ENCODE measurements at places on chromosomes 4 and X. TPM values are rescaled to one million over a fixed set of nuclear protein-coding genes. Genes with fewer than 3 reads are reported as not detected.

VCX gene
- total RNA-seq: not detected

GRCh38 chr4:5069901-5070300 lies 18.6 kb downstream of the STK32B start:
- no peak for DNase-seq

GSX2 gene
- total RNA-seq: not detected

FBXO8 gene
- total RNA-seq: 10.5 TPM

DNA sequence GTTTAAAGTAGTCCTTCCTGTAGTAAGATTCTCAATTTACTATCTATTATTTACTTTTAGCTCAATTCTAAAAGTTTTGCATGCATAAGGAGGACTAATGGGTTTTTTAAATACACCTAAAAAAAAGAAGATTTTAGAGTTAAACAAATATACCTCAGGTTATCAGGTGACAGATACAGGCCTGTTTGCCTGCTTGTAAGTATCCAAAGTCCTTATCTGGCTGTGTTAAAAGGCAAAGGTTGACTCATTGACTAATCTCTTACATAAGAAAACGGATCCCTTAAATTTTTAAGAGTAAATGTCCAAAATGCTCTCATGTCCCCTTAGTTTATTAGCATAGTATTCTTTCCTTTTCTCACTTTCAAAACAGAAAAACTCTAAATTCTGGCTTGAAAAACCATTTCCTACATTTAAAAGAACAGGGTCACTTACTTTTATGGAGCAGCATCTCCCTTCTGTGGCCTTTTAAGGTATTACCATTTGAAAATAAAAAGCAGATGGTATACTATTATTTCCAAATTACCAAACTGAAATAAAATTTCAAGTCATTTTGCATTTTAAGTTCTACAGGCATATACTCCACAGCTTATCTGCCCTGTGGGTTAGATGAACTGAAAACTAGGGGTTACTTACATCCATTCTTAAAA lies 4.5 kb downstream of the CBR4 start:
- DNase-seq: peak; percentile 21

- no peak for DNase-seq
Measured at GRCh38 chrX:77949840-77950239, 19.6 kb downstream of the PGAM4 start.

GRCh38 chrX:119236623-119237561 lies 807 bp downstream of the PGRMC1 start:
- peak; percentile 9 for DNase-seq

GRCh38 chr4:94507281-94507680 lies 55.5 kb downstream of the PDLIM5 start:
- no peak for DNase-seq

Data from hematopoietic multipotent progenitor cell (in vitro differentiated cells).